Caki2 (cell line): ENCODE measurements at places on chromosomes 2 and 18.

- DNase-seq, result no peak
Observed at GRCh38 chr2:206176901-206177300, 17.2 kb downstream of the EEF1B2 start.

DNA sequence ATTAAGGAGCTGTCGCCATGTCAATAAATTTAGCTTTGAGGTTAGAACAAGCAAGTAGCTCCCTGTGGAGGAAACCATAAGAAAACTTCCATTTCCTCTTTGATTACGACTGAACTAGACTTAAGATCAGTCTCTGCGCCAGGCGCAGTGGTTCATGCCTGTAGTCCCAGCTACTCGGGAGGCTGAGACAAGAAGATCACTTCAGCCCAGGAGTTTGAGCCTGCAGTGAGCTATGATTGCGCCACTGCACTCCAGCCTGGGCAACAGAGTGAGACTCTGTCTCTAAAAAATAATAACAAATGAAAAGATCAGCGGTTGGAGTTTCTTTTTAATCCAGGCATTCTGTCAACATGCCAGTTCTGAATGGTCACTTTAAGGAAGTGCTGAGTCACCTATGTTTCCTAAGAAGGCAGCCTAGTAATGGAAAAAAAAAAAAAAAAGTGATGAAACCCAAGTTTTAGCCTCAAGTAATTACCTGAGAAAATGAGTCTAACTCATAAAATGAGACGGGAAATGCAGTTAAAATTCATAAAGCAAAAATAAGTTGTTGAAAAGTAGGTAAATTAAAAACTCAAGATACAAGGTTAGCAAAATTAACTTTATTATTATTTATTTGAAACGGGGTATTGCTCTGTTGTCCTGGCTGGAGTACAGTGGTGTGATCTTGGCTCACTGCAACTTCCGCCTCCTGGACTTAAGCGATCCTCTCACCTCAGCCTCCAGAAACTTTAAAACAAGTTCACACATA lies 10.2 kb downstream of the C18orf32 start:
- DNase-seq, result peak; percentile 66

DNA sequence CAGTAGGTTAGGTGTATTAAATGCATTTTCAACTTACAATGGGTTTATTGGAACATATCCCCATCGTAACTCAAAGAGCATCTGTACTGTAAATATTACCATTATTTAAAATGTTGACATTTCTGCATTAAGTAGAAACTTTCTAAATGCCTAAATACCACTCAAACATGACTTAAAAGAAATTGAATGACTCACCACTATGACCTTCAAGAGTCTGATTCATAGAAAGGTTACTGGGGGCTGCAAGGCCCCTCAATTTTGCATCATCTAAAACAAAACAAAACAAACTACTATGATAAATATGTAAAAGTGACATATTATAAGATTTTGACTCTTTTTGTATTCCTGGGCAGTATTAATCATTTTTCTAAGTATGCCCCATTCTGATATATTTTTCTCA lies 7.6 kb downstream of the WDR35 start:
- no peak for DNase-seq

GRCh38 chr2:200159357-200159707 lies 147.2 kb upstream of the SPATS2L start:
- DNase-seq, result peak; percentile 39

DNA sequence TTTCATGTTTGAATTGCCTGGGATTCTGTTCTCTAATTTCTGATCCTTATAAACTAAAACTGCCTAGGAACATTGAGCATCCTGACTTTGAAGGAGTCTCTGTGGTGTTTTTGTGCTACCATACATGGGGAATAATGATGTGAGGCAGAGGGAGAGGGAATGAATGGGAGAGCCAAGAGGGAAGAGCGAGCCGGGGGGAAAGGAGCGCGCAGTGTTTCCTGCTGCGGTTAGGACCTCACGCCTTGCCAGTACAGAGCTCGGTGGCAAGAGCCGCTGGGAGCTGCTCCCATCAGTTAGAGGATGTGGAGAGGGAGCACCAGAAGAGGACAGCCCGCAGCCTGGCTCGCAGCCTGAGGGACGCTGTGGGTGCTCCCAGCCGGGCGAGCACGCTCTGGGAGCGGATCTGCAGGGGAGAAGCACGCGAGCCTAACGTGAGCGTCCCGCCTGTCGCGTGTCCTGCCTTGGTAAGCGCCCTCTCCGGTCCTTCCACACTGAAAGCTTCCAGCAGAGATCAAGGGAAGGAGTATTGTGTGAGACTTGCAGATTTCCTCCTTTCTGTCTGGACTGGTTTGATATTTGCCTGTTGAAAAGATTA lies 114.7 kb downstream of the FAM210A start:
- DNase-seq, result no peak

DNA sequence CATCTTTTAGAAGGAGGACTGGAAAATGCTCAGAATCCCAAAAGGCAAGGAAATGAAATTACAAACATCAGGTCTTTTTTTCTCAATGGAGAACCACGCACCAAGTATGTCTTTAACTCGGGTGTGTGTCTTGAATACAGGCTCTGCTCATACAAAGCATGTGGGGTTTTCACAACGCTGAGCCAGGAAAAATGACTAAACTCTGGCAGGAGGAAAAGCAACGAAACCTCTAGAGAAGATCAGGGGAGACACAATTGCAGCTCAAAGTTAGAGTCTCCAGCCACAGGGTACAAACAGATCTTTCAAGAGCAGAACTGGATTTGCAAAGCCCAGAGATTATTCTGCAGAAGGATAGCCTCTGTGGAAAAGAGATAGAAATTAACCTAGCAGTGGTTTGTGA lies 42.8 kb upstream of the TPO start:
- DNase-seq, result no peak

DNA sequence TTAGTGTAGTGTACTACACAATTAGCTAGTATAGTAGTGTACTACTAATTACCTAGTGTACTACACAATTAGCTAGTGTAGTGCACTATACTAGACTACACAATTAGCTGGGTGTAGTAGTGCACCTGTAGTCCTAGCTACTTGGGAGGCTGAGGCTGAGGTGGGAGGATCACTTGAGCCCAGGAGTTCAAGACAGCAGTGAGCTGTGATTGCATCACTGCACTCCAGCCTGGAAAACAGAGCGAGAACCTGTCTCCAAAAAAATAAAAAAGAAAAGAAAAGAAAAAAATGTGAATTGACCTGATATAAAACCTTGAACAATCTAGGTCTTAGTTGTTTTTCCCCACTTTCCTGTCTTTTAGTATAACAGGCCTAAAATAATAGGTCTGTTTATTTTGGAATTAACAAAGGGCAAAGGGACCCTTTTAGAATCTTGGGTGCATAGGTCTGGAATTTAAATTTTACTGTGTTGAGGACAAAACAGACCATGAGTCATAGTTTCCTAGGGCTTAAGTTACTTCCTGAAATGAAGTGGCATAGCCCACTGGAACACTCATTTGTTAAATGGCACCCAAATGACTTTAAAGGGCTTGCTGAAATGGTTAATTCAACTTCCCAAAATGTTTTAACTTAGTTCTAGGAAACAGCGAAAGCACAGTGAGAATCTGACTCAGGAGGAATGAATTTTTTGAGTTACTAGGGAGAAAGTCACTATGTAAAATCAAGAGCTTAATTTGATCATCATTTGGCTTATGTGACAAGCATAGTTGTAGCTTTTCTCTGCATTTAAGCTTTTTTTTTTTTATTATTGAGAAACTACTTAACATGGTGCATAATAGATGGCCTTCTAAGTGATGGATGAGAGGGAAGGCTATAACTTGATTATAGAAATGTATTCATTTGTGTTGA lies 50.7 kb upstream of the ARL5A start:
- no peak for DNase-seq

DNA sequence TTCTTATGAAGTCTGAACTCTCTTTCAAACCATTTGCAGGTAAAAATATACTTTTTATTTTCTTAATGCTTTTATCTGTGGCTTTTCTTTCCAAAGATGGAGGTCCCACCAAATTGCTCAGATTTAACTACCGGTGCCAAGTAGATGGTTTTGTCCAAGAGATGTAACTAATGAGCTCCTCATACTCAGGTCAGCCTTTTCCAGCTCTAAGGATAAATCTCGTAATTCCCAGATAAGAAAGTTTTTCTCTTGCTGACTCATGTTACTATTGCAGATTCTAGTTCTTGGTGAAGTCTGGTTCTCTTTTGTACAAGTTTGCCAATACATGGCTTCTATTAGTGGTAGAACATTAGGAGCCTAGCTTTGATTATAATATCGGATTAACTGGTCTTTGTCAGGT lies 550.8 kb upstream of the ZNF804A start:
- DNase-seq, result no peak

DNA sequence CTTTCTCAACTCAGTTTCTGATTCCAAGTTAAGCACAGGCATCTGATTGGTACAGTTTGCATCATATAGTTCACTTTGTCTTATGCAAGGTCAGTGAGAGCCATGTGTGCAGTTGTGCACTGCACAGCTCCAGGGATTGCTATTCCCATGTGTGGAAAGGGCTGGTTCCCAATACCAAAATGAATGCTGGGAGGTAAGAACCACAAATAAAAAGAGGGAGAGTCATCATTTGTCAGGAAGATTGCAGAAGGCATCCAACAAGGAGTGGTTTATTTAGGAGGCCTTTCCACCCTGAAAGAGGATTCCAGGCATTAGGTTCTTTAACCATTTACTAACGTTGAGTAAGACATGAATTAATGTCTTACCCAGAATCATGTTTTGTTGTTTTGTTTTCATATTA lies 141.2 kb upstream of the ST6GAL2 start:
- no peak for DNase-seq
